Activated T-helper 1 cell treated with anti-CD3 and anti-CD28 coated beads, Interleukin-12 subunit alpha, Interleukin-12 subunit beta, Interleukin-2, Interleukin-4 antibody, amounts not matched to agents 30 ng/mL and 10 ng/mL and 1 ng/mL, durations not matched to agents 14 hours and 24 hours and 36 hours (primary cell): ENCODE measurements at places on chromosomes 5 and 9. TPM values are rescaled to one million over a fixed set of nuclear protein-coding genes. Genes with fewer than 3 reads are reported as not detected.

GRCh38 chr9:19154135-19154612, 26.9 kb upstream of the PLIN2 start:
- H3K4me3 ChIP-seq = no peak overlapping the region
- no peaks in the 10 kb centered on the region for H3K36me3 ChIP-seq
- H3K27ac ChIP-seq = no peak overlapping the region
- H3K27me3 ChIP-seq = no peaks in the 10 kb centered on the region

GRCh38 chr5:16549491-16550206, 67.1 kb downstream of the RETREG1 start:
- DNase-seq = no peak
- H3K27me3 ChIP-seq = no peaks in the 10 kb centered on the region
- H3K27ac ChIP-seq = no peak overlapping the region
- no peak overlapping the region for H3K4me3 ChIP-seq

- no peak overlapping the region for H3K4me3 ChIP-seq
- no peaks in the 10 kb centered on the region for H3K36me3 ChIP-seq
- H3K27ac ChIP-seq = no peak overlapping the region
Observed at GRCh38 chr9:120198027-120198426, 381.9 kb downstream of the CDK5RAP2 start.

DNA sequence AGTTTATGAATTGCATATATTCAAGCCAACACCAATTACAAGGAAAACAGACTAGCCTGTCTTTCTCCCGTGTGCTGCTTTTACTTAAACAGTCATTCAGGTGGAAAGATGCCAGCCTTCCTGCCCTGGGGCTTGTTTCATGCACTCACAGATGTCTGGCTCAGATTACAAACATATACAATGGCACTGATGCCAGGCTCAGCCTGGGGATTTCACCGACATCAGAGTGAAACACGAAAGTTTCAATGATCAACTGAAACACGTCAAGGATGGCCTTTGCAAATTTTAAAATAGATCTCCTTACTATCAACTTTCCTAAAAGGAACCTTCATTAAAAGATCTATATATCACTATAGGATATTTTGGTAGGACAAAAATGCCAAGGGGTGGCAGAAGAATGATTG, 1576.5 kb downstream of the EFNA5 start:
- no peak overlapping the region for H3K4me3 ChIP-seq
- H3K36me3 ChIP-seq = no peaks in the 10 kb centered on the region
- no peak for DNase-seq
- no peaks in the 10 kb centered on the region for H3K4me1 ChIP-seq
- no peaks in the 10 kb centered on the region for H3K27me3 ChIP-seq

DNA sequence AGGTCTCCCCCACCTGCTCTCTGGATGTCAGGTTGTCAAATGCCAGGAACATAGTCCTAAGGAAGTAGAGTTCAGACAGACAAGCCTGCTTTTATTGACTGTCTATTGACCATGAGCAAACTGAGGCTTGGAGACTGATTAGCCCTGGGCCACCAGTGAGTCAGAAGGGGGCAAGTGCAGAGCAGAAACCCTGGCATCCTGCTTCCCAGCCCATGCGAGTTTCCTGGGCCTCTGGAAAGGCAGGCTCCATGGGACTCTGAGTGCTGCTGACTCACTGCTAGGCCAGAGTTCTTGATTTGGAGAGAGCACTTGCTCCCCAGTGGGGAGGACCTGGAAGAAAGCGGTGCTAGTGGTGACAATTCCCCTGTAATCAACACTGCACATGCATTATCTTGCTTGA, 2.8 kb upstream of the HBEGF start:
- H3K36me3 ChIP-seq = peaks cover 6% of the 10 kb centered on the region
- H3K4me3 ChIP-seq = no peak overlapping the region
- no peak for DNase-seq
- H3K27me3 ChIP-seq = peaks cover 5% of the 10 kb centered on the region
- H3K27ac ChIP-seq = no peak overlapping the region
- H3K4me1 ChIP-seq = peaks cover 54% of the 10 kb centered on the region

DNA sequence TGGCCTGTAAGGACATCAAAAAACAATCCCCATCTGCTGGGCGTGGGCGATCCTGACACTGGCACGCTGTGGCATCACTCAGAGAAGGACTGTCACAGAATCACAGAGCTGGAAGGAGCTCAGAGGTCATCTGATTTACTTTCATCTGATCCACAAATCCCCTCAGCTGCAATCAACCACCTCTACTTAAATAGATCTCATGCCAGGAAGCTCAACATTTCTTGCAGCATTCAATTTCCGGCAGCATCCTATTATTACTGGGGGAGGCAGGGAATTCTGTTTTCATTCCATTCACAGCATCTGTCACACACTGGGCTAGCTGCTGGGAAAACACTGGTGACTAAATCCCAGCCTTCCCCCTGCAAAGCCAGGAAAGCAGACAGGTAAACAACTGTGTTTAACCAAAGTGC, 38.3 kb downstream of the RETREG1 start:
- no peak overlapping the region for H3K4me3 ChIP-seq
- peaks cover 23% of the 10 kb centered on the region for H3K4me1 ChIP-seq
- no peaks in the 10 kb centered on the region for H3K27me3 ChIP-seq
- no peak for DNase-seq

Gene SYNPO
- total RNA-seq = not detected in 2 replicates

Gene MATR3
- total RNA-seq = 232 and 258 TPM in 2 replicates
